Cardiac muscle cell (in vitro differentiated cells and primary cell): ENCODE measurements at places on chromosomes 2 and 18.

GRCh38 chr18:53152476-53152875 lies 812.5 kb downstream of the DCC start:
- H3K36me3 ChIP-seq: no peaks in the 10 kb centered on the region
- no peak overlapping the region for H3K4me3 ChIP-seq
- H3K4me1 ChIP-seq: no peaks in the 10 kb centered on the region
- peak; percentile 9 for DNase-seq
- H3K27ac ChIP-seq: no peak overlapping the region

- H3K27ac ChIP-seq: no peak overlapping the region
- H3K27me3 ChIP-seq: no peaks in the 10 kb centered on the region
- H3K36me3 ChIP-seq: no peaks in the 10 kb centered on the region
- H3K4me1 ChIP-seq: no peaks in the 10 kb centered on the region
Measured at GRCh38 chr18:80223581-80224148, 23.6 kb downstream of the PARD6G start.

DNA sequence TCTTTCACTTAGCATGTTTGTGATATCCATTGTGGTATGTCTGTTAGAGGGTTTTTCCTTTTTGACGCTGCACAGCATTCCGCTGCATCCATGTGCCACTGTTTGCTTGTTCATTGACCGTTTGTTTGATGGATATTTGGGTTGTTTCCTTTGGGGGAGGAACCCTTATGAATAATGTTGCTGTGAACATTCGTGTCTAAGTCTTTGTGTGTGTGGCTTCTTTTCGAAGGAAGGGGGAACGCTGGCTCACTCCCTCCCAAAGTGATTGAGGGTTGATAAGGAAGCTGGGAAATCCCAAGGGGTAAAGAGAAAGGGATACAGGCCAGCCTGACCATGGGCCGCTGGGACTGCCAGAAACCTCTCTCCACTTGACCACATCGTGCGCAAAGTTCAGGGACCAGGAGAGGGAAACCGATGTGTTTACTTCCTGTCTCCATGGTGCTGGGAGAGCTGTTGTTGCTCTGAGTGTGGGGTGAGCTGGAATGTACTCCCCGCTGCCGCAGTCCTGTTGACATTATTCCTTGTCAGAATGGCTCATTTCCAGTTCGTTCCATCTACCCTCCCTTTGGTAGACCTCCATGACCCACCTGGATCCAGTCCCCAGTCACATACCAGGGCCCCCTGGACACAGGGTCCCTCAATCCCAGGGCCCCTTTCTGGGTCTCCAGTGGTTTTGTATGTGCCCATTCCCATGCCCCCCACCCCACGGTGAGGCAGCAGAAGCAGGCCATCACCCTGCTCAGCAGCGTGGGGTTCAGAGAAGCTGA lies 39.6 kb downstream of the HS1BP3 start:
- DNase-seq: no peak
- no peaks in the 10 kb centered on the region for H3K27me3 ChIP-seq
- no peak overlapping the region for H3K4me3 ChIP-seq
- no peak overlapping the region for H3K27ac ChIP-seq

GRCh38 chr2:74379851-74380789 lies at the start of gene DCTN1:
Gene DCTN1, minus strand, starts transcription at chr2:74380311. Its CDS starts 274 bp downstream, at chr2:74380037.
- peak within 1 kb of the TSS; percentile 31 for H3K4me3 ChIP-seq
- peaks cover 43% of the 10 kb centered on the region for H3K4me1 ChIP-seq
- H3K36me3 ChIP-seq: peaks cover 9% of the 10 kb centered on the region
- H3K27ac ChIP-seq: peak within 1 kb of the TSS; percentile 89
- no peaks in the 10 kb centered on the region for H3K27me3 ChIP-seq
- peak; percentile 69 for DNase-seq

- no peaks in the 10 kb centered on the region for H3K27me3 ChIP-seq
- DNase-seq: no peak
- H3K27ac ChIP-seq: no peak overlapping the region
- peaks cover 8% of the 10 kb centered on the region for H3K4me1 ChIP-seq
Measured at GRCh38 chr2:221381928-221382488, 190.1 kb downstream of the EPHA4 start.

DNA sequence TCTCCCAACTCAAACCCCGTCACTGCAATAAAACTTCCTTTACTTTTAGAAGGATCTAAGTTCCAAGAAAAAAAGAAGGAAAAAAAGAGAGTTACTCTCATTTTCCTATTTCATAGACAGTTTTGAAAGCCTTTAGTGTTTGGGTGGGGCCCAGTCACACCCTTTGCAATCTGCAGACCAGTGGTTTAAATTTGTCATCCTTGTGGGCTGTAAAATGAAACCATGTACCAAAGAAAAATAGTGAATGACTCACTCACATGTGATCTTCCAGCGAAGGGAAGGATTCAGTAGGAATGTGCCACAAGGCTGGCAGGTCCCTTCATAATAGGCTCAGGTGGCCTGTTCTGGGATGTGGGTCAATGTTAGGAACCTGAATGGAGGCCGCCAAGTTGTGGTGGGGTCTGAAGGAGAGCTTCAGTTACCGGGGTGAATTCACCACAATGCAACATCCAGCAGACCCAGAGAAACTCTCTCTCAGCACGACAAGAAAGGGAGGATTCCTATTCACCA lies 28.3 kb downstream of the ANXA4 start:
- no peak overlapping the region for H3K4me3 ChIP-seq
- peak; percentile 68 for DNase-seq
- no peak overlapping the region for H3K27ac ChIP-seq

- peaks cover 8% of the 10 kb centered on the region for H3K4me1 ChIP-seq
- no peak overlapping the region for H3K4me3 ChIP-seq
- no peak overlapping the region for H3K27ac ChIP-seq
- peaks cover 64% of the 10 kb centered on the region for H3K27me3 ChIP-seq
- DNase-seq: no peak
- no peaks in the 10 kb centered on the region for H3K36me3 ChIP-seq
Measured at GRCh38 chr2:860259-860855, 90.3 kb upstream of the SNTG2 start.

- no peak overlapping the region for H3K4me3 ChIP-seq
- no peak for DNase-seq
- no peaks in the 10 kb centered on the region for H3K27me3 ChIP-seq
- H3K27ac ChIP-seq: no peak overlapping the region
Measured at GRCh38 chr2:203739351-203739750, 32.9 kb downstream of the CD28 start.

DNA sequence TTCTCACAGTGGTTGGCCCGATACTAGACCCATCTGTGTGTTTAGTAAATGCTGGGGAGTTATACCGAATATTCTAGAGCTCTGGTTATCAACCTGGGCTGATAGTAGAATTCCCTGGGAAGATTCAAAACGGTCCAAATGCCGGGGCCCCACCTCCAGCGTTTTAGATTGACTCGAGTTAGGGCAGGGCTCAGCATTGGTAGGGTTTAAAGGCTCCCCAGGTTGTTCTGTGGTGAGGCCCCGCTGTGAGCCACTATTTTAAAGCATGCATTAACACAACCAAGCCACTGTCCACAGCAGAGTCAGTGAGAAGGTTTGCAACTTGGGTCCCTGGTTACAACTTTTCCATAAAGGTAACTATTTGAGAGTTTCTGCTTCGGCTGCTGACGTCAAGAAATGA lies 73.6 kb downstream of the DYSF start:
- no peaks in the 10 kb centered on the region for H3K4me1 ChIP-seq
- no peaks in the 10 kb centered on the region for H3K27me3 ChIP-seq
- no peak overlapping the region for H3K27ac ChIP-seq
- no peak for DNase-seq

DNA sequence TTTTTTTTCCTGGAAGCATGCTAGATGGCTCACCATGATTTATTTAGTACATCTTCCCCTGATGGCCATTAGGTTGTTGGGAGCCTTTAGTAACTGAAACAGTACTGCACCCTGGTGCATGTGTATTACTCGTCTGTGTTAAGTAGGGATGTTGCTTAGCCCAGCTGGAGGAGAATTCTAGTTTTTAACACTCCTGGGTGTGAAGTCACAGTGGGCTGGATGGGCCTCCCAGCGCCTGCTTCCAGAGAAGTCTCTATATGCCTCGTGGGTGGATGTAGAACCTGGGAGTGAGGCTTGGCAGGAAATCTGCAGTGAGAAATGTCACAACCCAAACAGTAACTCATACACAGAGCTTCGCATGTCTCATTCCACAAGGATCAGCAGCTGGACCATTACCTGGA lies 28.9 kb upstream of the NT5DC4 start:
- H3K27ac ChIP-seq: no peak overlapping the region
- no peak for DNase-seq
- no peak overlapping the region for H3K4me3 ChIP-seq
- no peaks in the 10 kb centered on the region for H3K4me1 ChIP-seq
- no peaks in the 10 kb centered on the region for H3K36me3 ChIP-seq

- H3K27ac ChIP-seq: no peak overlapping the region
- peaks cover 5% of the 10 kb centered on the region for H3K4me1 ChIP-seq
- no peak for DNase-seq
- no peaks in the 10 kb centered on the region for H3K27me3 ChIP-seq
Measured at GRCh38 chr2:128357506-128358370, 39.1 kb upstream of the HS6ST1 start.
